ENCODE measurements at places on chromosomes 4 and X.

DNA sequence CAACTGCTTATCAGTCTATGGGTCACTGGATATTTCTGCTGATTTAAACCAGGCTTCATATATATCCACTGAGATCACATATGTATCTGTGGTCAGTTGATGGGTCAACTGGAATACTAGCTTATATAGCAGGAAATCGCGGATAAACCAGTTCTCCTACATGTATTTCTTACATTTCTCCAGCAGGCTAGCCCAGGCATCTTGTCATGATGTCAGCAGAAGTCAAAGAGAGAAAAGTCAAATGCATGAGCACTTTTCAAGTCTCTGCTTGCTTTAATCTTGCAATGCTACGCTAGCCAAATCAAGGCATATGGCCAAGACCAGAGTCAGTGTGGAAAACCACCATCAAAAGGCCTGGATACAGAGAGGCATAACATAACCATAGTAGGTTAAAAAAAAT is 1008.8 kb upstream of the DIAPH2 start:
- no peak for DNase-seq

GRCh38 chr4:73814679-73815078 is 21.8 kb upstream of the CXCL6 start:
- no peak for DNase-seq

GRCh38 chrX:97045470-97045869 is 161.8 kb downstream of the RPA4 start:
- DNase-seq: no peak

- no peak for DNase-seq
Measured at GRCh38 chr4:168335621-168336020, 17.1 kb upstream of the DDX60 start.

GRCh38 chr4:39526765-39527295 is 409 bp downstream of the UGDH start:
- DNase-seq: no peak

- no peak for DNase-seq
Measured at GRCh38 chrX:2685886-2686285, 5.2 kb upstream of the CD99 start.

All from BJ (cell line).